ENCODE measurements at places on chromosomes 7 and 10.

DNA sequence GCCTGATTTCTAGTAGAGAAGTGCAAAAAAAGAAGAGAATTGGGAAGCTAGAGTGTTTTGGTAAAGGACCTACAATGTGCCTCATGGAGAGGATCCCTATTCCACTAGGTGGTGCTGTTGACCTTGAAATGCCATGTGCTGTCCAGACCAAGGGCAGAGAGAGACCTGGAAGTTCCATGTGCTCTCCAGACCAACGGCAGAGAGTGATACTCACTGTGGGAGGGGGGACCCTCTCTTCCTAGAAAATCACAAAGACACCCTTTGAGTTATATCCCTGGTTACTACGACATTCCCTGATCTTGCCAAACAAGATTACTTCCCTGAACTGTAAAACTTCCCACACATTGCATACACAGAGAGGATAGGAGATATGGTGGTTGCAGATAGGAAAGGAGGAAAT lies 212.7 kb upstream of the ZNF804B start:
- H3K4me3 ChIP-seq = no peak overlapping the region
- no peaks in the 10 kb centered on the region for H3K27me3 ChIP-seq
- H3K27ac ChIP-seq = no peak overlapping the region
- H3K36me3 ChIP-seq = peaks cover 2% of the 10 kb centered on the region
- no peaks in the 10 kb centered on the region for H3K4me1 ChIP-seq
- peak; percentile 34 for DNase-seq

DNA sequence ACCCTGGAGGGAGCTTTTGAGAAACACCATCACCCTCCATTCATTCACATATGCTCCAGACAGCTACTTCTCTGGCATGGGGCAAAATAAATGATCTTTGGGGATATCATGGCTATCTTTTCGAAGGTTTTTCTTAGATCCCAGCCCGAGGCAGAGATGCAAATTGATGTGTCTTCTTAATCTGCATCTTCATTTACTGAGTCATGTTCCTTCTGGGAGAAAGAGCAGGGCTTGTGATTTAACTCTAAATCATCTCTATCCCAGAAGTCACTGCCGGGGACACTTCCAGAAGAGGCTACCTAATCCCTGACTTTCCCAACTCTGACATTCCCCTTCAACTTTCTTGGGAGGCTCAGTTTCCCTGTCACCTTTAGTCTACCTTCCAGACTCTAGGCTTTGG lies 90.1 kb downstream of the SORCS3 start:
- peaks cover 11% of the 10 kb centered on the region for H3K27me3 ChIP-seq
- no peaks in the 10 kb centered on the region for H3K4me1 ChIP-seq
- DNase-seq = no peak
- H3K27ac ChIP-seq = no peak overlapping the region
- no peak overlapping the region for H3K4me3 ChIP-seq

- DNase-seq = no peak
- H3K27me3 ChIP-seq = no peaks in the 10 kb centered on the region
- H3K27ac ChIP-seq = peak overlapping the region; percentile 71
- no peak overlapping the region for H3K4me3 ChIP-seq
- peaks cover 5% of the 10 kb centered on the region for H3K4me1 ChIP-seq
These were observed 119.8 kb downstream of the SMURF1 start for GRCh38 chr7:99024066-99024465.

DNA sequence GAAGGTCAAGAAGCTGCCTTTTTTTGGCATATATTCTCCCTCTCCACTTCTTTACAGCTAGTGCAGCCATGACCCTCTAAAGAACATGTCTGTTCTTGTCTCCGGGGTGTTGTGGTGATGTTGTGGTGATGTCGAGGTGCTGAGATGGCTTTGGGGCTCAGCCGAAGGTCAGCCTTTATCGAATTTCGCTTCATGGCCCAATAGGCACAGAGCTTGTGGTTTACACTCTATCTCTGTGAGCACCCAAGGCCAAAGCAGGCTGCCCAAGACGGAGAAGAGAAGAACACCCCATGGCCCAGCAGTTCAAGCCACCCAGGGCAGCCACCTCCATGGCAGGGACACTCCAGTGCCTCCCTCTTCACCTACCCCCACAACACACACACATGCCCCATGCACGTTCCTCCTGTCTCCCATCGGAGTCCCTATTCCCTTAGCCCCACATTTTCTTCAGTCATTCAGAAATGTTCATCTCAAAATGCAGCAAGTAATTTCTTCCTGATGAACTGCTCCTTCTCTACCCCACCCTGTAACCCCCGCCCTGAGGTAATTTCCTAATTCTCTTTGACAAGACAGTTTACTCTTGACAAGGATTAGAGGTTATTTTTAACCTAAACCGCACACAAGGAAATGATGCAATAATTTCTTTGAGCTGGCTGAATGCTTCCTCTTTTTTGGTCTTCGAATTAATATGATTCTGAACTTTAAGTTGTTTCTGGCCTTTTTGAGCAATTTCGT lies 18.6 kb upstream of the ADRB1 start:
- peaks cover 2% of the 10 kb centered on the region for H3K36me3 ChIP-seq
- H3K27me3 ChIP-seq = peaks cover 49% of the 10 kb centered on the region
- H3K27ac ChIP-seq = no peak overlapping the region
- no peak for DNase-seq
- H3K4me3 ChIP-seq = peak overlapping the region; percentile 49

Measured in activated T-cell treated with anti-CD3 and anti-CD28 coated beads, Interleukin-2, amount 50 U/mL, for 72 hours (primary cell).